ENCODE measurements at places on chromosomes 12 and 14.
A peak's percentile ranks its signal among the peaks of the same experiment; 100 is the strongest.

DNA sequence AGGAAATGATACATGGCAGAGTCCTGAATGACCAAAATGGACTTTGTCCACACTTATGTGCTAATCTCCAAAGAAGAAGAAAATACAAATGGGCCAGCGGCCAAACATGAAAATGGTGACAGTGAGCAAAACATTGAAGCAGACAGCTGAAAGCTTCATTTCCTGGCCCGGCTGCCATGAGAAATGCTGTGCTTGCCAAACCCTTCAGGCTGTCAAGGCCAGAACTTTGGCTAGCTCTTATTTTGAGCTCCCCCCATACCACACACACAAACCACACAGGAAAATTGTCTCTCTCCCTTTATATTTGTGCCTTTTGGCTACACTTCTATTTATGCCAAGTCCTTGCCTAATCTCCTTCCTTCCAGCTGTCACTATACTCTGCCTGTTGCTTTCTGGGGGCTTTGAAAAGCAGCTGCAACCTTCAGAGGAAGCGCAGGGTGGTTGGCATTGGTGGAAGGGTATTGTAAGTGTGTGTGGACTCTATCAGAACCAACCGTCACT lies 323.8 kb downstream of the RAD51B start:
- DNase-seq: no peak

GRCh38 chr14:35365130-35366055 lies 39.2 kb downstream of the NFKBIA start:
- peak; percentile 86 for DNase-seq

DNA sequence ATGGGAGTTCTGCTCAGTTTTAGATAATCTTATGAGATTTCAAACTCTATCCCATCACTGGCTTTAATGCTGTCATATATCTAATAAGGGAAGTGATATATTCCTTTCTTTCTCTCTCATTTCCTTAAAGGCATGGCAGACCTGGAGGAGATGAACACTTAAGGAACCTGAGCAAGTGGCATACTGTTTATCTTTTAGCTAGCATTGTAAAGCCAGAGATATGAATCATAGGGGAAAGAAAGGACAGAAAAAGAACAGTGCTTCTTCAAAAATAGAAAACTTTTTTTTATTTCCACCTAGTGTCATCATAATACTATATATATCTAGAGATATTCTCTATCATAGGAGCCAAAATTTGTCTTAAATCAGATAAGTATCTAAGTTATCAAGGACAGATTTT lies 68.3 kb upstream of the PSMA6 start:
- no peak for DNase-seq

DNA sequence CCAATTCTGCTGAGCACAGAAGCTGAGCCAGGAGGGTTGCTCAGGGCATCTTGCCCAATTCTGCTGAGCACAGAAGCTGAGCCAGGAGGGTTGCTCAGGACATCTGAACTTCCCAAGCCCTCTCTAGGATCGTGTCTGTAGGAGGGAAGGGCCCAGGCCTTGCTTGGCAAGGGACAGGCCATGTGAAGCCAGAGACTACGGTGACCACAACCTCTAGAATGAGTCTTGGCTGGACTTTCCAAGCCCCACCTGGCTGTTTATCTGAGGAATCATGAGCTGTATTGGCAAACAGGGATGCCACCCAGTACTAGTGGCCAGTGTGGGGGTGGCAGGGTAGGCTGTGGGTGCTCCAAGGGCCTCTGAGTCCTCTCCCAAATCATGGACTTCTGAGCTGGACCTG lies 7.7 kb upstream of the SERPINA6 start:
- DNase-seq: no peak

- no peak for DNase-seq
Measured at GRCh38 chr14:41297576-41298327, 308.9 kb upstream of the LRFN5 start.

DNA sequence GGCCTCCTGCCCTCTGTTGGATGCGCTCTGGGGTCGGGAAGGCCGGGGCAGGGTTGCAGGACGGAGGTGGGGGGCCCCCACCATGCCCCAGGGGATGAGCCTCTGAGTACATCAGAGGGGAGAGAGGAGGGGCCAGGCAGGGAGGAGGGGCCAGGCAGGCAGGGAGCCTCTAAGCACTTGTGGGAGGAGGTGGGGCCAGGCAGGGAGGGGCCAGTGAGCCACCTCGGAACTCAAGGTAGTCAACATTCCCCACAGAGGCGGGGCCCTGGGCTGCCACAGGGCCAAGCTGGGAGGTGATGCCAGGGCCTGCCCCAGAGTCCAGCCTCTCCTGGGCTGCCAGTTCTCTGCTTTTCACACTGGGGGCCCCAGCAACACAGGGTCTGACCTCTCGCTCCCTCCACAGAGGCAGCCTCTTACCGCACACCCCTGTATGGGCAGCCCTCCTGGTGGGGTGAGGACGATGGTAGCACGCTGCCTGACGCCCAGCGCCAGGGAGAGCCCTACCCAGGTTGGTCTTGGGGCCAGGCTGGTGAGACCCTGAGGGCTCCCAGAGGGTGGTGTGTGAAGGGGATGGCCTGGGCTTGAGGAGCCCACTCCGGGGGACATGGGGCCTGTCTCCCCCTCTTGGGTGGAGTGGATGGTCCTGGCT lies 17.4 kb downstream of the CEP170B start:
- peak; percentile 12 for DNase-seq

DNA sequence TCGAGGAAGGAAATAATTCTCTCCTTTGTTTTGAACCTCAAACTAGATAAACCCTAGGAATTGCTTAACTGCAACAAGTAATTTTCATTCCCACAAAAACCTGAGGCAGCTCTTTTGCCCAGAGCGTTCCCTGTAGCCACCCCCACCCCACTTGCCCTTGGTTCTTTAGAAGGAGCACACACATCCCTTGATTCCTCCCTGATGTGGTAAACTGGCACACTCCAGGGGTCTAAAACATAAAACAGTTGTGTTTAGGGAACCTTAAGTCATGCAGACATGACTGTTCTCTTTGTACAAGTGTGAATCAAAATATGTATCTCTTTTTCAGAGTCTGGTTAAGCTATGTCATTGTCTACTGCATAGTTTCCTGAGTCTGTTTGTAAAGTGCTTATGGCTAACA lies 14.0 kb downstream of the MAPK1IP1L start:
- no peak for DNase-seq

DNA sequence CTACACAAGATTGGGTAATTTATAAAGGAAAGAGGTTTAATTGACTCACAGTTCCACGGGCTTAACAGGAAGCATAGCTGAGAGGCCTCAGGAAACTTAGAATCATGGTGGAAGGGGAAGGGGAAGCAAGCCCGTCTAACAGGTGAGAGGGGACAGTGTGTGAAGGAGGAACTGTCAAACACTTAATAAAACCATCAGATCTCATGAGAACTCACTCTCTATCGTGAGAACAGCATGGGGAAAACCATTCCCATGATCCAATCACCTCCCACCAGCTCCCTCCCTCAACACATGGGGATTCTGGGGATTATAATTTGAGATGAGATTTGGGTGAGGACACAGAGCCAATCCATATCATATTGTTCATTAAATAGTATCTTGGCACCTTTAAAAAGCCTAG lies 56.1 kb downstream of the EPS8 start:
- no peak for DNase-seq

GRCh38 chr12:45219621-45220020 lies 3.7 kb downstream of the ANO6 start:
- DNase-seq: no peak

- DNase-seq: no peak
Measured at GRCh38 chr12:1532375-1533165, 61.8 kb downstream of the FBXL14 start.

- no peak for DNase-seq
Measured at GRCh38 chr12:26055087-26055486, 69.8 kb downstream of the BHLHE41 start.

DNA sequence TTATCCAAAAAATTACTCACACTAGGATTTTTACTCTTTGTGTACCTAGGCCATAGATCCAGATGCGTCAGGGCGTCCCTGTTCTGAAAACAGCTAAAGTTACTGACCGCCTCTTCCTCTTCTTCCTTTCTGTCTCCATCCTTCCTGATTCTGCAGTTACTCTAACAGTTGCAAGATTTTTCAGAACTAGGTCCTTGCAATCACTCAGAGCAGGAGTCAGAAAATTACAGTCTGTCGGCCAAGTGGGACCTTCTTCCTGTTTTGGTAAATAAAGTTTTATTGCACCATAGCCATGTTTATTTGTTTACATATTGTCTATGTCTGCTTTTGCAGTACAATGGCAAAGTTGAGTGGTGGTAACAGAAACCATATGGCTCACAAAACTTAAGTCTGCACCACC lies 25.6 kb upstream of the FGF6 start:
- DNase-seq: no peak

DNA sequence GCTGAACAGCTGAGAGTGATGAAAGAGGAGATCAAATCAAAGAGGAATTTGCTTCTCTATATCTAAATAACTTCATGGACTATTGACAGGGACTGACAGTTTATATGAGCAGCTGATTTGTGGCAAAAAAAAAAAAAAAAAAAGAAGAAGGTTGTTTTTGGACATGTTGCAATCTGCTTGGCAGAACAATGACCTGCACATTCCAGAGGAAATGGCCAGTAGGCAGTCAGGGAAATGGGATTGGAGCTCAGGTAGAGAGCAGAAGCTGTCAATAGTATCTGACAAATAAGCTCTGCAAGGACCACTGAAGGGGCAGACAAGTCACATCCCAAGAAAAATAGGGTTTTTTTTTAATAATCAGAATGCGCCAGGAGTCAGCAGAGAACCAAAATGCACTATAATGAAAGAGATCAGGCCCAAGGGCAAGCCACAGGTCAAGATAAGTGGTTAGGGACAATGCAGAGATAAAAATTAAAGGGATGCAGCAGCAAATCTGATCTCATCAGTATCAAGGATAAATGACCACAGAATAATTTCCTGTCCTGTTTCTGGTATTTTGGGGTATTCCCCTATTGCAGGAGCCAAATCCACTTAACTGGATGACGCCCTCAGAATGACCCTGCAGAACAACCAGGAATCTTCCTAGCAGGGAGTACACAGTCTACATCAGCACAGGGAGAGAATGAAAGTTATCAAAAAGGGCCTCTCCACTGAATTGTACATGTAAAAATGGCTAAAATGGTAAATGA lies 22.6 kb upstream of the DUSP16 start:
- no peak for DNase-seq

DNA sequence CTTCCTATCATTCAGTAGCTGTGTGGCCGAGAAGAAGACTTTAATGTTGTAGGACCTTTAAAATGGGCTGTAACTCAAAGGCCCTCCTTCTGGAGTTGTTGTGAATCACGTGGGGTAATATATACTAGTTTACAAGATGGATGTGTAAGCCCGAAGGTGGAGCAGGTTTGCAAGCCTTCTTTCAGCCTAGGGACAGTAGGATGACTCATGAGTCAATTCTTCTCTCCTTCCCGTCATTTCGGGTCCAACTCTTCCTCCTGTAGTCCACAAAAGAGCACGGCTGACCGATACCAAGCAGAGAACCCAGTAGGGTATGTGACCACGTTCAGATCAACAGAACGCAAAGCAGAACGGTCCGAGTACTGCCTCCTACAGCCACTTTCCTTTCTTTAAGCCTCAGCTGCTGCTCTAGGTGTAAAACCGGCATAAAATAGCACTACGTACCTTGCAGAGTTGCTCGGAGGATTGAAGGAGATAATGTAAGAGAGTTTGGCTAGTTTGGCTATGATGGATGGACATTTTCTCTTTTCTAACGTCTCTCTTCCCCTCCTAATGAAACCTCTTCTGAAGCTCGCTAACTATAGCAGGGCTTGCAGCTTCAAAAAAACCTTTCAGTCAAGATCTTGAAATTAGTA lies 1.3 kb upstream of the RASSF3 start:
- DNase-seq: peak; percentile 65

GRCh38 chr12:87227162-87227561 lies 802.0 kb downstream of the C12orf50 start:
- no peak for DNase-seq

- DNase-seq: no peak
Measured at GRCh38 chr14:95198320-95198719, 41.0 kb upstream of the DICER1 start.

DNA sequence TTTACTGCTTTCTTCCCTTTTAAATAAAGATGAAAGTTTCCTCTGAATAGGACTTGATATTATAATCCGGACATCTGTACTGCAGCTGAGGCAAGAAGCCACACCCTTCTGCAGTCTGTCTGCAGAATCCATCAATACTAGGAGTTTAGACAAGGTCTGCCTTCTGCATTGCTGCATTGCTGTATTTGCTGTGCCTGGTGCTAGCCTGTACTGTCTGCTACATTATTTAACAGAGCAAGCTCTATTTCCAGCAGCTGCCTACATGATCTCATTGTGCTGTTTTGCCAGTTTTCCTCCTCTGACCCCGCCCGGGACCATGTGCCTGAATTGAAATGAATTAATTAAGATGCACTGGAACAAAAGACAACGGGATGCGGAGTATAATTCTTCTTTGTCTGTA lies 1.7 kb downstream of the TUBA1A start:
- DNase-seq: no peak

- no peak for DNase-seq
Measured at GRCh38 chr12:81819991-81820633, 61.0 kb upstream of the PPFIA2 start.

GRCh38 chr12:60201891-60202290 lies 606.1 kb downstream of the SLC16A7 start:
- no peak for DNase-seq

DNA sequence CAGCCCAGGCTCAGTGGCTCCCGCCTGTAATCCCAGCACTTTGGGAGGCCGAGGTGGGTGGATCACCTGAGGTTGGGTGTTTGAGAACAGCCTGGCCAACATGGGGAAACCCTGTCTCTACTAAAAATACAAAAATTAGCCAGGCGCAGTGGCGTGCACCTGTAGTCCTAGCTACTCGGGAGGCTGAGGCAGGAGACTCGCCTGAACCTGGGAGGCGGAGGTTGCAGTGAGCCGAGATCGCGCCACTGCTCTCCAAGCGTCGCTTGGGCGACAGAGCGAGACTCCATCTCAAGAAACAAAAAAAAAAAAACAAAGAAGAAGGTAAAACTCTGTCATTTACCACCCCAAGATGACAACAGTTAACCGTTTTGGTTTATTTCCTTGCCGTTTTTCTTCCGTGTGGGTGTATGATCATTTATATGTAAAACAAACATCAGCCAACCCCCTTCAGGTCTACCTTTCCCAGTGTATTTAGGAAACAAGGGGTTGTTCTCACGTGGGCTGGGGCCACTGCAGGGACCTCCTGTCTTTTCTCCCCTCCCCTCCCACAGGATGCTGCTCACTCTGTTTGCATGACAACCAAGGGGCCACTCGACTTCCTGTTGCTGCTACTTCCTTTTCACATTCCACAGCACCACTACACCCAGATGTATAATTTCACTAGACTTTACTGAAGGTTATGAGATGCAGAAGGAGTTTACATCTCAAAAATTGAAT lies 13.6 kb downstream of the TTC9 start:
- DNase-seq: peak; percentile 85

DNA sequence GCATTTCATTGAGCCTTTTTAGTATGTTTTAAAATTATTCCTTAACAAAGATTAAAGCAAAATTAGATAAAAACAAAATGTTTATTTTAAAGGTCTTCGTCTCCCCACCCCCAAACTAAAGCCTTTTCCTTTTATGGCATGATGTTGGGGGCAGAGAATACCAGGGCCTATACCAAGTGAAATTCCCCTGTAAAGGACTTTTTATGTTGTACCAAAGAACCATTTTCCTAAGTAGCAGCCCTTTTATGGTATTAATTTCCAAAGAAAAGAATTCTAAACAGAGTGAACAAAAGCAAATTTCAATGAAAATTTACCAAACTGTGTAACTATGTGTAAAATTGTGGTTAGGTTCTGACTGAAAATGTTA lies 71.9 kb upstream of the GNPNAT1 start:
- DNase-seq: no peak
